Stimulated activated CD8-positive, alpha-beta memory T cell treated with anti-CD3 and anti-CD28 coated beads, Interleukin-2, amount 100 ng/mL, for 48 hours (primary cell): ENCODE measurements at places on chromosomes 12 and 14.

DNA sequence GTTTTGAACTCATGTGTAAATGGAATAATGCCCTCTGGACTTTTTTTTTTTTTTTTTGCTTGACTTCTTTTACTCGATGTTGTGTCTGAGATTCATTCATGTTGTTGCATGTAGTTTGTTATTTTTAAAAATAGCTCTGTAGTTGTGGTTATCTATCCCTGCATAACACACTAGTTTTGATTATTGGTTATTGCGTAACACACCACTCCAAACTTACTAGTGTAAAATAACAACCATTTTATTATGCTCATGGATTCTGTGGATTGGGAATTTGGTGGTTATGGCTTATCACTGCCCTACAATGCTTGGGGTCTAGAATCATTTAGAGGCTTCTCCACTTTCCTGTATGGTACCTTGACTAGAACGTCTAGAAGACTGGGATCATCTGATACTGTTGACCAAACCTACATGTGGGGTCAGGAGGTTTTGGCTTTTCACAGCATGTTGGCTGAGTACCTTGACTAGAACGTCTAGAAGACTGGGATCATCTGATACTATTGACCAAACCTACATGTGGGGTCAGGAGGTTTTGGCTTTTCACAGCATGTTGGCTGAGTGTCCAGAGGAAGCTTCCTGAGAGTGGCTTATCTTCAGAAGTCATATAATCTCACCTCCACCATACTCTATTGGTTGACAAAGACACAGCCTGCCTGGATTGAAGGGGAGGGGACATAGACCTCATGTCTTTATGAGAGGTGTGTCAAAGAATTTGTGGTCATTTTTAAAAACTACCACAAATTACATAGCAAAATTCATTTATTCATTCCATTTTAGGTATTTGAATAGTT lies 11.6 kb downstream of the VRK1 start:
- DNase-seq = no peak

- DNase-seq = no peak
Observed at GRCh38 chr14:55869397-55870049, 248.7 kb upstream of the PELI2 start.

DNA sequence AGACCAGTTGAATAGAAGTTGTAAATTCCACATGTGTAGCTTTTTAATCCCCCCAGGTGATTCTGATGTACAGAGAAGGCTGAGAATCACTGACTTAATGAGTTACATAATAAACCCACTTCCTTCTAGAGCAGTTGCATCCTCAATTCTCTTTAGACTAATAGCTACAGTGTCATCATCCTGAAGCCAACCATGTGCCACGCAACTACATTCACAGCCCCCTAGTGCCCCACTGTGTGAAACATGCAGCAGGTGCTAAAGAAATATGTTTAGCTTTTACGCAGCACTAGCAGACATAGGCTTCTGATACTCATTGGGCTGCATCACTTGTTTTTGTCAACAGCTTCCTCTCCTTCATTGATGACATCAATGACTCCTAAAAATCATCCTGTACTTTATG lies 1168.3 kb downstream of the BCL11B start:
- no peak for DNase-seq

- DNase-seq = no peak
Observed at GRCh38 chr14:53778263-53778662, 178.4 kb downstream of the BMP4 start.

GRCh38 chr12:51914034-51914923 lies 7.0 kb downstream of the ACVRL1 start:
- no peak for DNase-seq

GRCh38 chr12:89821896-89822295 lies 113.3 kb upstream of the ATP2B1 start:
- DNase-seq = no peak

DNA sequence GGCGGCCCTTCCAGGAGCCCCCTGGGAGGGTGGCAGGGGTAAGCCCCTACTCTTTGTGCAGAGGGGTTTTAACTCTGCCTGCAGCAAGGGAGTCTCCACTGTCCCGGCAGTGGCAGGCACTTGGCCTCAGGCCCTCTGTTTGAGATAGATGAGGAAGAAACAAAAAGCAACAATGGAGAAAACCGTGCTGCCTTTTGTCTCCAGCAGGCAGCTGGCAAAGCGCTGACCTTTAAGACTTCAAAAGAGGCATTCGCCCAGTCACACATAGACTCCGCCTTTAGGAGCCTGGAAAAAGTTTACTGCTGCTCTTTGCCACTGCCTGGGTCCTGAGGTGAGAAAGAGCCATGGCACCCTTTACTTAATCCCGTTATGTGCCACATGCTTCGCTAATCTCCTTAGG lies 158.2 kb upstream of the NTF3 start:
- no peak for DNase-seq

- no peak for DNase-seq
Observed at GRCh38 chr14:74135426-74135825, 50.7 kb downstream of the LIN52 start.

- DNase-seq = no peak
Observed at GRCh38 chr14:71314717-71315116, 407.5 kb downstream of the PCNX1 start.

GRCh38 chr12:123083661-123084571 lies 67.0 kb downstream of the PITPNM2 start:
- no peak for DNase-seq

DNA sequence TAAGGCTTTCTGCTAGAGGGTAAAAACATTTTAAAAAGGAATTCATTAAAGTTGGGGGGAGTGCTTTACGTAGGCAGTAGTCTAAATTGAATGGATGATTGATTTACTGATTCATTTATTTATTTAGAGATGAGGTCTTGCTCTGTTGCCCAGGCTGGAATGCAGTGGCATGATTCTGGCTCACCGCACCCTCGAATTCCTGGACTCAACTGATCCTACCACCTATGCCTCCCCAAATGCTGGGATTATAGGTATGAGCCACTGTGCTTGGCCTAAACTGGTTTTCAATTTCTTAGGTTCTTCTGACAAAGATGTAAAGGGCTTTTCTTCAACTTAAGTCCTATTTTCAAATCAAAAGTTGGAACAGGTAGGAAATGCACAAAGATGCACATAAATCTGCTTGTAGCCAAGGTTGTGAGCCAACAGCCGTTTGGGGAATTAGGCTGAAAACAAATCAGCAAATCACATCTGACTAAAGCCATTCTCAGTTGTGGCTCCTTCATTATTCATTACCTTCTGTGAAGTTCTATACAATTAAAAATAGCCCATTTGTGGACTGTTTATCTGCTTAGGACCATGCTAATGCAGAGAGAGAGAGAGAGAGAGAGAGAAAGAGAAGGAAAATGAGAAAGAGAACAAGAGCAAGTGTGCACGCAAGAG lies 218.0 kb downstream of the PPM1H start:
- DNase-seq = no peak

DNA sequence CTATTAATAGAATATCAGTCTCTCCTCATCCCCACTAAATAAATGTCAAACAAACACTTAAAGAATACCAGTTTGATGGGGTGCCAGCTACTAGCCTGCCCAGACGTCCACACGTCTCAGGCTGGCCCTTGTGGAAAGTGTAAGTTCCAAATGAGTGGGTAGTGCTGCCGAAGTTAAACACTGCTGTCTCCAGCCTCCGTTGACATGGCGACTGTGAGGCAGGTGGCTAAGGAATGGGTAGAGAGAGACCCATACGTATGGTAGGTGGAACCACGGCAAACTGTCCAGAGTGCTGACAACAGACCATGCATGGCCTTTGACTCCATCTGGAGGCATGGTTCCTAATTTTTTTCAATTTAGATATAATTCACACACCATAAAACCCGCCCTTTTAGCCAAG lies 37.9 kb downstream of the PITPNM2 start:
- no peak for DNase-seq

GRCh38 chr12:95789126-95790032 lies 1.2 kb downstream of the NTN4 start:
- no peak for DNase-seq

DNA sequence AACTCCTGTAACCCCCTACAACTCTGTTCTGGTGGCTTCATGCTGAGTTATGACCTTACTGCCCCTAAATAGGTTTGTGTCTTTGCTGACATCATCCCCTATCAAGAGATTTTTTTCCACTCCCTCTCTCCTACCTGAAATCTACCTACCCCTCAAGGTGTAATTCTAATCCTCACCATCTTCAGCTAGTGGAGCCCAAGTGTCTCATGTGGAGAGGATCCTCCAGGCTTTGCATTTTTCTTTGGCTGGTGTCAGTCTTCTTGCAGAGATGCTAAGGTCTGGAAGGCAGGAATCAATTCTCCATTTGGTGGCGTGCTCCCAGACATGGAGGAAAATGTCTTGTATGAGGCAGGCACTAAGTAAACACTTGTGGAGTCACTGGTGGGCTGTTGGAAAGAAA lies 74.8 kb upstream of the PRMT8 start:
- no peak for DNase-seq

- DNase-seq = no peak
Observed at GRCh38 chr12:116564080-116564479, 4.9 kb downstream of the MAP1LC3B2 start.

DNA sequence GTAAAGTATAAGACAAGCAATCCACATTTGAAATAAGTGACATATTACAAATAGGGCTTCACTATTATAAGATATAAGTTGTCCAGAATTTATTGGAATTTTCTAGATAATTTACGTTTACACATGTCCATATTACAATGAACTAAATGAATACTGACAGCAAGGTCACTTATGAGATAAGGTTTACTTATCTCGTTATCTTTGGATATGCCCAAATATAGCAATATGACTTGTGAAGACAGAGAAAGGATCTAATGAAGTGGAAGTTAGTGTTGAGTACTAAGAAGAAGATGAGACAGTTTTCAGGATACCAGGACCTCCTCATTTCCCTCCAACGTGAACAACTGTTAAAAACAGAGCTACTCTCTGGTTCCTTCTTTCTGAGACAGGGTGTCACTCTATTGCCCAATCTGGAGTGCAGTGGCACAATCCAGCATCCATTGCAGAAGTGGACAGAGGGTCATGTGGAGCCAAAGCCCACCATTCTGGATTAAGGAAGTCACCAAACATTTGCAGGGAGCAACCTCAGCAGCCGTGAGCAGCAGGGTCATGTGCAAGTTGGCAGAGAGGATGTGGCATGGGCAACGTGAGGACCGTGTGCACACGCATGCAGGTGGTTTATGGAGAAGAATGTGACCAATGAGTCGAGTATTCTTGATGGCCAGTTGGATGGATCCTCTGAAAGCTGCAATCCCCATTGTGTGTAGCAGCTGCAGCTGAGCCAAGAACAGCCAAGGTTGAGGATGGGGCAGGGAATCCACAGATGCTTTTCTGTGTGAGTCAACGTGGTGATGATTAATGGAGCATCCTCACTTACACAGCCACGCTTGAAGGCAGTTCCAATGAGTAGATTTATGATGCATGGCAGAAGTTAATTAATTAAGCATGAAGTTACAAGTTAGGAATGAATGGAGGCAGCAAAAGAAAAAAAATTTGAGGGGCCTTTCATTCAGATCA lies 111.0 kb downstream of the BICD1 start:
- no peak for DNase-seq

- no peak for DNase-seq
Observed at GRCh38 chr12:53674977-53675700, 744 bp downstream of the ATP5MC2 start.

DNA sequence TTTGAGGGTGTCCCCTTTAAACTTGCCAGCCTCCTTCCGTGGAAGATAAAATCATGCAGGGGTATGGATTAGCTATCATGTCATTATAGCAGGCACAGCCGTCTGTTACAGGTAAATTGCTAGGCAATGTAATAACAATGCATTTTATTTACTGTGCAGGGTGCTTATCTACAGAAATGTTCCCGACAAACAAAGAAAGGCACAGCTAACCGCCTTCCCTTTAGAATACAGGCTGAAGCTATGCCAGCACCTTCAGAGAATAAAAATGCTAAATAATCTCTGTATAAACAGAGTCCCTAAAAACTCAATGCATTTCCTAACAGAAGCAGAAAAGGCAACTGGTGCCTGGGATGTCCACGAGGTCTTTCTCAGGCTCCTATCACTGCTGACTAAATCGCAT lies 239.2 kb downstream of the SPTSSA start:
- DNase-seq = no peak

DNA sequence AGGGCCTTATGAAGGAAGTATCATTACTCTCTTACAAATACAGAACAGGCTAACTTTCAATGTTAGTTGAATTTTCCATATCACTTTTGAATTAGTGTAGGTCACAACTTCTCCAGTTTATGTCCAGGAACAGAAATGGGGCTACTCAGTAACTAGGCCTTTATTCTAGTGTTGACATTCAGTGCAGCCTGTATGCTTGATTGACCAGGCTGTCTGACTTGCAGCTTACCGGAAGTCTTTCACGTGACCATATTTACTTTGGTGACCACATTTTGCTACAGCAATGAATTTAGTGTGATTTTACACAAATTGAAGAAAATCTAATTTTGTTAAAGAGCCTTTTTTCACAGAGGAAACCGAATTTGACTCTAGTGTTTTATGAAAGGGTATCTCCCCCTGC lies 12.4 kb downstream of the MTERF2 start:
- DNase-seq = no peak

DNA sequence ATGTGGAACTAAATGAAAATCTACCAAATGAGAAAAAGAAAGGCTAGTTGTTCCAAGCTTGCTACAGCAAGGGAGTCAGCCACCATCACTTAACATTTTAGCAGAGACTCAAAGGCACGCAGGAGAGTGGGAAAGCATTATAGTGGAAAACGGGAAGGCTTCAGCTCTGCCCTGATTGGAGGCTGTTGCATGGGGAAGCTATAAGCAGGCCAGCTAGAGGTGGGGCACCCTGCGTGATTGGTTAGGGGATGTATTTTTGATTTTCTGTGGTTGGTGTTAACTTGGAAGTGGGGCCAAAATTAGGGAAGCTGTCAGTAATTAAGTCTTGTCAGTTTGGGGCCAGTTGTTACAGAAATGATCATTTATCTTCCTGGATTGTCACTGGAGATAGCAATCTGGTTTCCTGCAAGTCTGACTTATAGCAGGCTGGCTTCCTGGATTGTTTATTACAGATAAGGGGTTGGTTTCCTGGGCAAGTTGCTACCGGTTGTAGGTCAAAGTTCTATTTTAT lies 93.9 kb downstream of the FAR2 start:
- no peak for DNase-seq

- DNase-seq = no peak
Observed at GRCh38 chr14:70822530-70823185, 13.3 kb upstream of the MAP3K9 start.

- no peak for DNase-seq
Observed at GRCh38 chr14:95993768-95994592, 45.2 kb upstream of the C14orf132 start.
